Osteoblast (primary cell): ENCODE measurements at places on chromosomes 6 and 20. TPM values are rescaled to one million over a fixed set of nuclear protein-coding genes. Genes with fewer than 3 reads are reported as not detected.

Gene PYGB
- total RNA-seq: 191 and 194 TPM in 2 replicates

Gene UNC93A
- total RNA-seq: not detected in 2 replicates

Gene NKX2-4
- not detected in 2 replicates for total RNA-seq

Gene FAM209B
- 0.36 TPM in 1 of 2 replicates, not detected in the other for total RNA-seq

Gene ASF1A
- total RNA-seq: 15.2 and 16.2 TPM in 2 replicates

Gene MSH5
- 12.4 and 13.0 TPM in 2 replicates for total RNA-seq

Gene DUSP15
- 1.2 and 1.4 TPM in 2 replicates for total RNA-seq
